ENCODE measurements at places on chromosomes 16 and 17. TPM values are rescaled to one million over a fixed set of nuclear protein-coding genes. Genes with fewer than 3 reads are reported as not detected.

PRR35 gene
- 6.6 TPM for polyA plus RNA-seq

GRCh38 chr17:21228111-21228510 is 14.2 kb upstream of the TMEM11 start:
- DNase-seq: no peak

- DNase-seq: no peak
Measured at GRCh38 chr16:85682516-85682915, 6.2 kb downstream of the GINS2 start.

KRTAP9-6 gene
- 0.42 TPM for polyA plus RNA-seq

- no peak for DNase-seq
Measured at GRCh38 chr17:7380321-7380720, 568 bp upstream of the TNK1 start.

GRCh38 chr17:39450847-39451581 is at the start of gene MED1:
Gene MED1 (minus strand): TSS chr17:39451263. CDS start chr17:39451062, 201 bp downstream.
- DNase-seq: peak; percentile 99

GRCh38 chr16:25141648-25142047 is 30.1 kb downstream of the LCMT1 start:
- no peak for DNase-seq

SLC13A2 gene
- polyA plus RNA-seq: 15.2 TPM

GRCh38 chr16:24721830-24722238 is 7.6 kb upstream of the TNRC6A start:
- DNase-seq: no peak

GRCh38 chr16:80041410-80041809 is 440.9 kb upstream of the MAF start:
- DNase-seq: no peak

GRCh38 chr17:33260638-33261037 is 32.5 kb downstream of the ASIC2 start:
- no peak for DNase-seq

DNA sequence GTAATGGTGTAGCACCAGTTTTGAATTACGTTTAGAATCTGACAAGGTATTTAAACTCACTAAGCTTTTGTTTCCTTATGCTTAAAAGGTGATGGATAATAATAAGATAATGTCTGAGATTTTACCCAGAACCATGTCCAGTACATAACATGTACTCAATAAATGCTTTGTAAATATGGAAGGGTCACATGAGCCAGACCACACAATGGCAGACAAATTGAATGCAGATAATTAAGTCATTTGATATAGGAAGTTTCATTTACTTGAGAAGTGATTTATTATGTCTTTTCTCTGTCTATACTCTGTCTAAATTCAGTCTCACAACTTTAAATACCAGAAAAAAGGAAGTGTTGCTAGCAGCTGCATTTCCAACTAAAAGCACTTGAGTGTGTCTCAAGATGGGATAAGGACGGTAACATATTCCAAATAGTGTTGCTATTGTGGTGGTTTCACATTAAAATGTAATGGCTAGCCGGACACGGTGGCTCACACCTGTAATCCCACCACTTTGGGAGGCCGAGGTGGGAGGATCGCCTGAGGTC is 52.5 kb upstream of the DHX40 start:
- no peak for DNase-seq

CCDC154 gene
- 2.6 TPM for polyA plus RNA-seq

GRCh38 chr17:34099859-34100515 is 155.1 kb upstream of the CCL2 start:
- DNase-seq: no peak

GRCh38 chr17:57810721-57811637 is 38.9 kb downstream of the MRPS23 start:
- DNase-seq: peak; percentile 58
